ENCODE measurements at places on chromosomes 6 and 20.

- no peak for DNase-seq
These were observed 34.9 kb upstream of the PRDM1 start for GRCh38 chr6:106051226-106051625.

GRCh38 chr6:164720-165119 is 127.6 kb upstream of the DUSP22 start:
- DNase-seq: no peak

GRCh38 chr6:30964075-30964474 is 19.4 kb upstream of the MUC21 start:
- no peak for DNase-seq

- DNase-seq: no peak
These were observed 7.3 kb downstream of the STK38 start for GRCh38 chr6:36539814-36540568.

DNA sequence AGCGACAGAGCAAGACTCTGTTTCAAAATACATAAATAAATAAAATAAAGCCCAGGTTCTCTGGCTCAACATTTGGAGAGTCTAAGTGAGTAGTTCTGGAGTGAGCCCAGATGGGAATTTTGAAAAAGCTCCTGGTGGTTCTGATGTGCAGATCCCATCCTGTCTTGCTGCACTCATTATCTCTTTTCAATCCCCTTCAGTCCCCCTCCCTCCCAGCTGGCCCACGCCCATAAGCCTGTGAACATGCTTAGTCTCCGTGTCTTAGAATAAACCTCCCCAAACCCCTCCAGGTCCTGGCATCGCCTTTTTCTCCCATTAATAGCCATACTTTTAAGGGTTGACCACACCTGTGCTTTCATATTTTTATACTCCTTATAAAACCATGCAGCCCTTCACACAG is 19.4 kb upstream of the TULP1 start:
- DNase-seq: no peak

DNA sequence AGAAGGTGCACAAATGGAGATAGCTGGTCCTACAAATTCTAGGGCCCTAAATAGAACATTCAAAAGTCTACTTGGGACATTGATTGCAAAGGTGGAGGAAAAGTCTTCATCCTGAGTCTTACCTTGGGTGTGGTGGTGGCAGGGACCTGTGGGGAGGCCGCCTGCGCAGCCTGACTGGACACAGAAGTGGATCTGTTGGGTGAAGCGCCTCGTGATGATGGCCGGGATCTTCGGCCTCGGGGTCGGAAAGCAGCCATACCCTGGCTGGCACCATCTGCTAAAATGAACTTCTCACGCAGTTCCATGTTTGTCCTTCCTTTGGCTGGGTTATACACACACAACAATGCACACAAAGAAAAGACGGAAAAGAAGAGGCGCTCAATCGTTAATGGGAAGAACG is 179.2 kb downstream of the DST start:
- DNase-seq: no peak

DNA sequence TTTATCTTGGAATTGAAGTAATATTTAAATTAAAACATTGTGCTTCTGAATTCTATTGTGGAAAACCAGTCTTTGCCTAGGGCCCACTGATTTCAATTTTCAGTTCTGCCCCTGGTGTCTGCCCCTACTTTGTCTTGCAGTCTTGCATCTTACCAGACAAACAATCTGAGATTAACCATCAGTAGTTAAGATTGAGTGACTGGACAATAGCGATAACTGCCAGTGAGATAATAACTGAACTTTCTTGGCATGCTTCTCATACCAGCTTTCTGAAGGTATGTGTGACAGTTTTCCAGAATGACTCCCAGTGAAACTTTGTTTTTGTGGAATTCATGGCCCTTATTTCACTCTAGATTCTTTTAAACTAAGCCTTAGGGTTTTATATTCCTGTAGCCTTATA is 53.5 kb downstream of the KCNQ5 start:
- DNase-seq: no peak

GRCh38 chr6:77987035-77987384 is 334.2 kb downstream of the MEI4 start:
- DNase-seq: no peak

GRCh38 chr6:113632220-113632864 is 224.8 kb upstream of the MARCKS start:
- no peak for DNase-seq

DNA sequence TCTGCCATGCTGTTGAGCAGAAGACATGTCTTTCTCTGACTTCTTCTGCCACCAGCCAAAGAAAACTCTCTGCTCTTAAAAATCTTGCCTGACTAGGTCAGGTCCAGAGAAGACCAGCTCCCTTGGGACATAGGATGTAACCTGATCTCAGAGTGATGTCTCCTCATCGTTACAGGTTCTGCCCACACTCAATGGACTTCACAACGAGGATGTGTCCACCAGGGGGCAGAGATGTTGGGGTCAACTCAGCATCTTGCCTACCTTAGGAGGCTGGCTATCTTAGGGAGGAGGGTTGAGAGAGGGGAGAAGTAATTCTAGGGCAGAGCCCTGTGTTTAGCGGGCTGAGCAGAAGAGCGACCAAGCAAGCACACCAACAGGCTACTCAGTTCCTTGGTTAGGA is 207.6 kb upstream of the CDH4 start:
- no peak for DNase-seq

DNA sequence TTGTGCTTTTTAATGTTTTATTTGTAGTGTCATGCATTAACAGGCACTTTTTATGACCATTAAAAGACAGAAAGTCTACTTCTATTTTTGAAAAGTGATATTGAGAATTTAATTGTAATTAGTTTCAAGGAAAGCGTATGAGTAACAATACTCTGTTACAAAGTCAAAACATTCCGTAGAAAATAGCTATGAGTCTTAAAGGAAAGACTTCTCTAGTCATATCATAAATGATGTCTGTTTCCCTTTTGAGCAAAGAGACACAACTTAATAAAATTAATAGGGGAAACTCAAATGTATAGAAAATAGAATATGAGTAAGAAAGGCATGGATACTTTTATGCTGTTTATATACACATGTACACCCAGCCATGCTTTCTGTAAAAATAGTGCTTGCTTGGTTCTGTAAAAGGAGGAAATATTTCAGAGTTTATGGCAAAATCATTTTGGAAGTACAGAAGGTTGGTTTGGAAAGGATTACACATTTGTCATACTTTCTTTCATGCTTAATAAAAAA is 107.8 kb upstream of the AHI1 start:
- DNase-seq: no peak

DNA sequence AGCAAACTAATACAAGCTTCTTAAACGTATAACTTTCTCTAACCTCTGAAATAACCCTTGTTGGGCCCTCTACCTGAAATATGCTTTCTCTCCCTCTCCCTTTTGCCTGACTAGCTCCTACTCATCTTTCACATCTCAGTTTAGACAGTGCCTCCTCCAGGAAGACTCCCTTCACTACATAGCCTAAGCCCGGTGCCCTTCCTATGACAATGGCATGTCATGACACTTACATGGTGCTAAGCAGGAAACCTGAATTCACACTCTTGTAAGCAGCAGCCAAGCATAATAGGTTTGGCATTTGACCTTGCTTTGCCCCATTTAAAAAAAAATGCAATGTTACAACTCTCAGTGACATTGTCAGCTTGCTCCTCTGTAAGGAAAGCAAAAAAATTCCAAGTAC is 33.1 kb upstream of the FBXL4 start:
- no peak for DNase-seq

- no peak for DNase-seq
These were observed 12.3 kb downstream of the MAP3K7 start for GRCh38 chr6:90574610-90575009.

GRCh38 chr6:11260249-11261038 is 28.0 kb upstream of the NEDD9 start:
- no peak for DNase-seq

GRCh38 chr6:54681987-54682386 is 164.6 kb upstream of the FAM83B start:
- DNase-seq: no peak

- no peak for DNase-seq
These were observed 59.8 kb upstream of the SIRPA start for GRCh38 chr20:1835186-1836035.

- no peak for DNase-seq
These were observed 447.5 kb upstream of the HSF2 start for GRCh38 chr6:121951918-121952379.

DNA sequence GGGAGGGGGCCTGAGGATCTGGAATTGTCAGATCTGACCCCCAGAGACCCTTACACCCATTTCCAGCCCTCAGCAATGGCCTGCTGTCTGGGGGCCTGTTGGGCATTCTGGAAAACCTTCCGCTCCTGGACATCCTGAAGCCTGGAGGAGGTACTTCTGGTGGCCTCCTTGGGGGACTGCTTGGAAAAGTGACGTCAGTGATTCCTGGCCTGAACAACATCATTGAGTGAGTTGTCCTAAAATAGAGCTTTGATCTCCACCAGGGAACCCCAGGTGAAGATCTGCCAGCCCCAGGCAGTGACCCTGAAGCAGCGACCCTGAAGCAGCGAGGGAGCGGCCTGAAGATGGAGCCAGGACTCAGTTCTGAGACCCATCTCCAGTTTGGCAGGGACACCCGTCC is 2.2 kb downstream of the BPIFA1 start:
- no peak for DNase-seq

- DNase-seq: no peak
These were observed 23.7 kb downstream of the OSBPL2 start for GRCh38 chr20:62262064-62262463.

GRCh38 chr6:101396548-101397173 is 3.2 kb downstream of the GRIK2 start:
- DNase-seq: no peak

DNA sequence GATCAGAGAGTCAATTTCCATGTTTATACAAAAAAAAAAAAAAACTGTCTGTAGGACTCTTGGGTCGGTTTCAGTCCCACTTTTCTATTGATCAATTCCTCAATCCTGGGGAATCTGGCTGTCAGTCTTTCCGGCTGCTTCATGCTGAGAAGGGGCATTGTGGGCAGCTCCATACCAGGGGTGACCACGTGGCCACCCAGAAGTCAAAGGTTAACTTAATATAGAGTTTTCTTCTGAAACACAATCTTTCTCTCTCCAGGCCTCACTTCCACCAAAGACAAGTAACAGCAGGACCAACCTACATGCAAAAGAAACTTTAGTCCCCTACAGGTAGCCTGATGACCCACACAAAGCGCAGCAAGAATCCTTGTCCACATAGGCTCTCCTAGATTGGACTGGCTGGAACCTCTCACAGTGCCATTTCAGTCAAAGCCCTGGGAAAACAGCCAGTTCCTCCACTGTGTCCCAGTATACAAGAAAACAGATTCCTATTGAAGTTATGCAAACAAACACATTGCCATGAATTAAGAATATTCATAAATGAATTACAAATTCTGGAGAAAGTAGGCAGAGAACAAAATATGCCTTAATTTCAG is 18.5 kb upstream of the SERPINB9 start:
- no peak for DNase-seq

- no peak for DNase-seq
These were observed 240.4 kb downstream of the PRL start for GRCh38 chr6:22056398-22056797.

- DNase-seq: no peak
These were observed 20.9 kb downstream of the COL9A3 start for GRCh38 chr20:62837790-62838127.

- peak; percentile 79 for DNase-seq
These were observed 775 bp downstream of the PFDN4 start for GRCh38 chr20:54208548-54209176.

- no peak for DNase-seq
These were observed 14.5 kb downstream of the HMGN4 start for GRCh38 chr6:26552640-26553188.

GRCh38 chr20:51826372-51826771 is 24.1 kb upstream of the SALL4 start:
- no peak for DNase-seq

GRCh38 chr6:3392930-3393835 is 63.7 kb downstream of the SLC22A23 start:
- no peak for DNase-seq

GRCh38 chr6:165701005-165701404 is 38.0 kb upstream of the PDE10A start:
- no peak for DNase-seq

GRCh38 chr6:83911278-83911677 is 51.8 kb downstream of the CYB5R4 start:
- DNase-seq: no peak
